ENCODE measurements at places on chromosomes 13 and 19.

GRCh38 chr13:73808318-73808717, 325.9 kb downstream of the KLF12 start:
- DNase-seq: no peak

DNA sequence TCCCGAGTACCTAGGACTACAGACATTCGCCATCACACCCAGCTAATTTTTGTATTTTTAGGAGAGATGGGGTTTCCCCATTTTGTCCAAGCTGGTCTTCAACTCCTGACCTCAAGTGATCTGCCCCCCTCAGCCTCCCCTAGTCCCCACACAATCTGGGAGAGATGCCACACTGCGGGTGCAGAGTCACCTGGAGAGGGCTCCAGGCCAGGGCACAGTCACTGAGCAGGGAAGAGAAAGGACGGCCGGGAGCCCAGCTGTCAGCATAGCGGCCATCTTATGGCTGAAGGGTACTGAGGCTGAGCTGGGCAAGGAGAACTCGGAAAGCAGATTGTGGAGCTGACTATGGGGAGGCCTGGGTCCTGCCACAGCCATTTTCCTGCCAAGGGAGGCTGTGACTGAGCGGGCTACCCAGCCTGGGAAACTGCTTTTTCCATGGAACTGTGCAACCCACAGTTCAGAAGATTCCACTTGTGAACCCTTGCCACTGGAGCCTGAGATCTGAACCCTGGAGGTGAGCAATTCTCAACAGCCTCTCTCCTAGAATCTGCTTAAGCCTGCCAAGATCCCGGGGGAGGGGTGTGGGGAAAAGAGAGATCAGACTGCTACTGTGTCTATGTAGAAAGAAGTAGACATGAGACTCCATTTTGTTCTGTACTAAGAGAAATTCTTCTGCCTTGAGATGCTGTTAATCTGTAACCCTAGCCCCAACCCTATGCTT, 109.2 kb downstream of the ZNF486 start:
- DNase-seq: no peak

GRCh38 chr19:49222011-49222410, 64.4 kb downstream of the TRPM4 start:
- DNase-seq: no peak

DNA sequence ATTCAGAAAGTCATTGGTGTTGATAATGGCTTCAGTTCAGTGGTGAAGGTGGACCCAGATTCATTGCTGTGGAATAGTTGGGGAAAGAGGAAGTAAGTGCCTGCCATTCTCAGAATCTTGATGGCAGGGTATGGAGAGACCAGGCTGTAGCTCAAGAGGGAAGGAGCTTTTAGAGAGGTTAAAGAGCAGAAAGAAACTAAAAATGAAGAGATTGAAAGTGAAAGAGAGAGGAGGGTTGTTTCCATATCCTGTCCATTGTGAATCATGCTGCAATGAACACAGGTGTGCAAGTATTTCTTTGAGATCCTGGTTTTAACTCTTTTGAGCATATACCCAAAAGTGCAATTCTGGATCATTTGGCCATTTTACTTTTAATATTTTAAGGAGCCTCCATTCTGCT, 12.5 kb downstream of the GJB6 start:
- no peak for DNase-seq

- no peak for DNase-seq
Measured at GRCh38 chr19:42288387-42288786, 13.5 kb upstream of the PRR19 start.

GRCh38 chr19:55197528-55197927, 11.8 kb downstream of the PTPRH start:
- DNase-seq: no peak

- no peak for DNase-seq
Measured at GRCh38 chr19:53813996-53814395, 10.1 kb downstream of the NLRP12 start.

DNA sequence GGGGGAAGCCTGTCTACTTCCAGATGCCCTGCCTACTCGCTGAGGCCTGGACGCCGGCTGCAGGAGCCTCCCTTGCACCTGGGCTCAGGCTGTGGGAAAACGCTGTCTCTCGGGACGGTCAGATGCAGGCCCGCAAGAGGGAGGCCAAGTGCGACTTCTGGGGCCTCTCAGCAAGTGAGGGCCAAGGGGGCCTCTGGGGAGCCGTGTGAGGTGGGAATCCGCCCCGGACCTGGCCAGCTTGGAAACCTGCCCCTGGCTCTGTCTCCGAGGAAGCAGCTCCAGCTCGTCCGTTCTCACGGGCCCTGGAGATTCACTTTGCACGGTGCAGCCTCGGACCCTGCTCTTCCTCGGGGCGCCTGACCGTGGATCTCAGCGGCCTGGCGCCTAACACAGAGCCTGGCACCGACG, 11.4 kb upstream of the CRTC1 start:
- DNase-seq: no peak

DNA sequence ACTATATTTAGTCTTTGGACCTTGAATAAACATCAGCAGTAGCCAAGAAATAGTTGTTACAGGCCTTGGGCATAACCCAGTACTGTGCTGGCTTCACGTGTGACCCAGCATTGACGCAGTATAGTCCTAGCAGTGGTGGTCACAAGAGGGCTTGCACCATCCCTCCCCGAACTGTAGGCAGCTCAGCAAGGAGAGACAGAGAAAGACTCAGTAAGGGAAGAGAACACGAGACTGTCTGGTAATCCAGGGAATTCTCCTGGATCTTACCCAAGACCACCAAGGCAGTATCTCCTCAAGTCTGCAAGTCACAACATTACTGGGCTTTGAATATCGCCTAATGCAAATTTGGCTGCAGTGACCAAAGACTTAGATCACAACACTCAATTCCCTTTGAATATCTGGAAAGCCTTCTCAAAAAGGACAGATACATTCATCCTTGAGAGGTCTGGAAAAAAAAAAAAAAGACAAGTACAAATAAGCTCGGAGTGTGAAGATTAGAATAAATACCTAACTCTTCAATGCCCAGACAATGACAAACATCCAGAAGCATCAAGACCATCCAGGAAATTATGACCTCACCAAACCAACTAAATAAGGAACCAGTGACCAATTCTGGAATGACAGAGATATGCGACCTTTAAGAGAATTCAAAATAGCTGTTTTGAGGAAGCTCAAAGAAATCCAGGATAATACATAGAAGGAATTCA, 39.7 kb downstream of the CAB39L start:
- no peak for DNase-seq

All from NCI-H1694 (cell line).